ENCODE measurements at places on chromosomes 3 and 15.

GRCh38 chr3:152200476-152201420, 68.0 kb upstream of the MBNL1 start:
- no peak for DNase-seq

- no peak for DNase-seq
Measured at GRCh38 chr3:96813820-96814650, at the start of gene EPHA6. TSS of gene EPHA6 (plus strand) at chr3:96814594.

- DNase-seq, result no peak
Measured at GRCh38 chr3:63538919-63539318, 113.6 kb upstream of the SNTN start.

DNA sequence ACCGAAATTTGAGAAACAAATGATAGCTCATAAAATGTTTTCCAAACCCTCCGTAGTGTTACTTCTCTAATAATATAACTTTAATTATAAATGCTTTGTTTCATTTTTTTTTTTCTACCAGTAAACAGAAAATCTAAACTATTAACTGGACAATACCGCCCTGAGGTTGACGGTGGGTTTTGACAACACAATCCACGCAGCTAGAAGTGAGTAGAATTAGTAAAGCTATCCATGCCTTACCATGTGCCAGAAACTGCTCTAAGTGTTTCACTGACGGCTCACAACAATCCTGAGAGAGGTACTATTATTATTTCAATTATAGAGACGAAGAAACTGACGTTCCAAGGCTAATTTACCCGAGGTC, 410 bp downstream of the NDUFAF1 start:
- no peak for DNase-seq

- DNase-seq, result no peak
Measured at GRCh38 chr3:3907023-3907422, 107.8 kb downstream of the LRRN1 start.

DNA sequence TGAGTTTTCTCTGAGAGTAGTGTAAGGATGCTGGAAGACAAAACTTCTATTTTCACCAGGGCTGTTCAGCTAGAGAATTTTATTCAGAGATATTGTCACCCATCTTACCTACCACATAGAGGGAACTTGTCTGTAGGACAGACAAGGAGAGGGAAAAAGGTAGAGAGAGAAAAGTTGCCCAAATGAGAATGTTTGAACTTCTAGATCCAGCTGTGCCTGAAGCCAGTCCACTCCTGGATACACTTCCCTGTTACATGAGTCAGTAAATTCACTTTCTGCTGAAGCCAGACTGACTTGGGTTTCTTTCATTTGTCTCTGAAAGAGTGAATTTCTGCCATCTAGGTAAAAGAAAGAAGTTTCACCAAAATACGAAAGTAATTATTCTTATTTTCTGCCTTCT, 27.2 kb upstream of the KCNMB3 start:
- no peak for DNase-seq

GRCh38 chr15:25838191-25838870, 24.8 kb downstream of the ATP10A start:
- DNase-seq, result no peak
